H9 (cell line): ENCODE measurements at places on chromosomes 6 and 20.
A peak's percentile ranks its signal among the peaks of the same experiment; 100 is the strongest.

GRCh38 chr20:20303742-20304141 lies 64.2 kb upstream of the INSM1 start:
- no peak for DNase-seq
- H3K4me3 ChIP-seq: no peak overlapping the region
- H3K36me3 ChIP-seq: no peaks in the 10 kb centered on the region
- no peaks in the 10 kb centered on the region for H3K27me3 ChIP-seq
- no peak overlapping the region for H3K27ac ChIP-seq

GRCh38 chr6:132527791-132528190 lies 10.3 kb upstream of the TAAR9 start:
- H3K27ac ChIP-seq: no peak overlapping the region
- H3K36me3 ChIP-seq: no peaks in the 10 kb centered on the region
- H3K4me1 ChIP-seq: no peaks in the 10 kb centered on the region; the same call in 1 of the 2 replicates
- H3K27me3 ChIP-seq: no peaks in the 10 kb centered on the region
- H3K4me3 ChIP-seq: no peak overlapping the region
- no peak for DNase-seq

DNA sequence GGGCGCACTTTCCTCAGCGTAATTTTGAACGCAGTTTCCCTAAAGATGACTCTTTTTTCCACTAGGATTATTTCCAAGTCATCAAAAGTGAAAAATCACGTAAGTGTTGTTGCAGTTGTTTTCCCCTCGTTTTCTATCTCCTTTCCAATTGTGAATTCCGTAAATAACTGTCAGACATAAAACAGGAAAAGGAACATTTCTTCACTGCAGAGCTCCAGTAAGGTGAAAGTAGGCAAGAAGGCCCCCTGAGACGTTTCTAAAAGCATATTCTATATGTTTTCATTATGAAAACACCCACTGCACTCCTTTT lies 17.8 kb downstream of the HIVEP2 start:
- no peak for DNase-seq
- no peak overlapping the region for H3K27ac ChIP-seq
- peak overlapping the region; percentile 80 for H3K4me3 ChIP-seq
- H3K27me3 ChIP-seq: no peaks in the 10 kb centered on the region

- DNase-seq: no peak
- H3K27ac ChIP-seq: no peak overlapping the region
- H3K4me3 ChIP-seq: no peak overlapping the region
- H3K36me3 ChIP-seq: no peaks in the 10 kb centered on the region
- no peaks in the 10 kb centered on the region for H3K4me1 ChIP-seq
These were observed 2.9 kb downstream of the ADGRF5 start for GRCh38 chr6:46918806-46919205.

GRCh38 chr6:142331075-142331551 lies 29.3 kb downstream of the ADGRG6 start:
- H3K27me3 ChIP-seq: no peaks in the 10 kb centered on the region
- H3K27ac ChIP-seq: no peak overlapping the region
- H3K4me1 ChIP-seq: no peaks in the 10 kb centered on the region
- H3K4me3 ChIP-seq: no peak overlapping the region
- no peak for DNase-seq

DNA sequence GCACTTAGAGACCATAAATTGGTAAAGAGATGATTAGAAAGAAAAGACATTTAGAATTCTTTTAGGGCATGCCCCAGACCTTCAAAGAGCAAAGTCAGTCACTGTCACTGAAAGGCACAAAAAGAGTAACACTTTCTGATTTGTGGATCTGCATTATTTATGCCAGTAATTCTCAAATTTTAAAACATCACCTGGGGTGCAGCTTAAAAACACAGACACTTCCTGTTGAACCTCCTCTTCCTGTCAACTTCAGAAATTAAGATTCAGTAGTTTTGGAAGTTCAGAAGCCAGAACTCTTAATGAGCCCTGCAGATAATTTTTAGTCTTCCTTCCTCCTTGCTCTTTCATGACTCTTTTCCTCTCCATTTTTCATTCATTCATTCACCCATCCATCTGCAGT lies 137.5 kb downstream of the NRN1 start:
- no peaks in the 10 kb centered on the region for H3K4me1 ChIP-seq
- H3K36me3 ChIP-seq: no peaks in the 10 kb centered on the region
- no peaks in the 10 kb centered on the region; the same call in 1 of the 2 replicates for H3K27me3 ChIP-seq
- DNase-seq: no peak
- H3K27ac ChIP-seq: no peak overlapping the region

DNA sequence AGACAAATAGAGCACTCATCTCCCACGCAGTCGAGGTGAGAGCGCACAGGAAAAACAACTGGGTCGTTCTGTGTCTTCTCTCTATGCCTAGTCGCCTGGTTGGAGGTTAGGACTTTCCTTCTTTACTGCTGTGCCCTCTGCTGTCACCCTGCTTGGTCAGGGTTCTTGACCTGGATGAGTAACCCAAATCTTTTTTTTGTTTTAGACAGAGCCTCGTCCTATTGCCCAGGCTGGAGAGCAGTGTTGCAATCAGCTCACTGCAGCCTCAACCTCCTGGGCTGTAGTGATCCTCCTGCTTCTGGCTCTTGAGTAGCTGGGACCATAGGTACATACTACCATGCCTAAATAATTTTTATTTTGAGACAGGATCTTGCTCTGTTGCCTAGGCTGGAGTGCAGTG lies 24.5 kb downstream of the PRPF6 start:
- H3K27ac ChIP-seq: no peak overlapping the region
- H3K4me1 ChIP-seq: no peaks in the 10 kb centered on the region
- no peak overlapping the region for H3K4me3 ChIP-seq
- H3K27me3 ChIP-seq: no peaks in the 10 kb centered on the region
- DNase-seq: no peak

DNA sequence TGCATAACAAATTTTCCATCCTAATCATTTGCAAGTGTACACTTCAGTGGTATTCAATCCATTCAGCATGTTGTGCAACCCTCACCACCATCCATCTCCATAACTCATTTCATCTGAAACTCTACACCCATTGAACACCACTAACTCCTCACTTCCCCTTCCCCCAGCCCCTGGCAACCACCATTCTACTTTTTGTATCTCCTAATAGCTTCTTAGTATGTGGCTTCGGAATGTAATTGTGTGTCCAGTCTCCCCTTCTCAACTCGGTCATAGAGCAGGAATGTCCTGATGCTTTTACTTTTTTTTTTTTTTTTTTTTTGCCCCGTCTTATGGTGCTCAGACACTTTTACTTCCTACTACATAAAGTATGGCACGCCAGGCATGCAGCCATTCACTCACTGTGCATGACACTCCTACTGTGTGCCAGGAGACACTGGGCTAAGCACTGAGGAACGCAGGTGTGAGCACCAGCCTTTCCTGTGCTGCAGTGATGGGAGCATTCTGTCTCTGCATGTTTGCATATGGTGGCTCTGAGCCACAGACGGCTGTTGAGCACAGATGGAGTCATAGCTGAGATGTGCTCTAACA lies 15.3 kb downstream of the HCK start:
- no peaks in the 10 kb centered on the region for H3K27me3 ChIP-seq
- H3K4me3 ChIP-seq: no peak overlapping the region
- no peaks in the 10 kb centered on the region for H3K4me1 ChIP-seq
- no peaks in the 10 kb centered on the region for H3K36me3 ChIP-seq
- no peak for DNase-seq

GRCh38 chr20:36093804-36094145 lies 60.8 kb upstream of the EPB41L1 start:
- peaks cover 49% of the 10 kb centered on the region for H3K27me3 ChIP-seq
- H3K4me1 ChIP-seq: peaks cover 6% of the 10 kb centered on the region; the same call in 1 of the 2 replicates

DNA sequence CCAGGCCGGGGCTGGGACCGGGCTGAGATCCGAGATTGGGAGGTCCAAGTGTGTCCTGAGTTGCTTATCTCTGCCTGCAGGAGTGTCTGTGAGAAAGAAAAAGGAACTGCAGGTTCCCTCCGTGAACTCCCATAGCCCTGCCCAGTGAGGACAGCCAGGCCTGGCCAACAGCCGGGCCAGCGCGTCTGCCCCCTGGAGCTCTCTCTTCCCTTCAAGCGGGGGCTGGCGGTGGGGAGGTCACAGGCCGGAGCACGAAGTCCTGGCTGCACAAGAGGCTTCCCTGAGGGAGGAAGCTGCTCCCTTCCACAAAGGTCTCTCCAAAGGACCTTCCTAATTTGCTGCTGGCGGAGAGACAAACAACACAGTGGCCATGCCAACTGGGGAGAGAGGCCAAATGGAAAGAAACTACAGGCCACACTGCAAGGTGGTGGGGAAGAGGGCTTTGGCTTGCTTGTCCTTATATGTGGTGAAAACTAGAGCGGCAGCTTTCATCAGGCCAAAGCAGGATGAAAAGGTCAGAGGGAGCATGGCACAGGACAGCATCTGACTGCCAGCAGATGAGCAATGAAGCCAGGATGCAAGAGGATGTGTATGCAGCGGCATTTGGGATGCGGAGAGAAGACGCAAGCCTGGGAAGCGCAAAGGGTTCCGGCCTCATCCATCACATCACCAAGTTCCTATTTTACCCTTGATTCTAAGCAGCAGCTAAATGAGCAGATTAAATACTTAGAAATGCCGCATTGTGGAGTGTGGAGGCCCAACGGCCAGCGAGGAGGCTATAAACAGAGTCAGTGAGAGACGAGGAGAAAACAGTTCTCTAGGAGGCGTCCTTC lies 260.0 kb downstream of the ERMARD start:
- H3K27me3 ChIP-seq: no peaks in the 10 kb centered on the region
- no peak overlapping the region for H3K27ac ChIP-seq
- peak; percentile 23 for DNase-seq
- H3K4me3 ChIP-seq: no peak overlapping the region

GRCh38 chr20:51586005-51586440 lies 43.5 kb upstream of the NFATC2 start:
- H3K4me3 ChIP-seq: no peak overlapping the region
- no peaks in the 10 kb centered on the region for H3K4me1 ChIP-seq
- H3K27me3 ChIP-seq: no peaks in the 10 kb centered on the region
- DNase-seq: no peak
- H3K36me3 ChIP-seq: no peaks in the 10 kb centered on the region

DNA sequence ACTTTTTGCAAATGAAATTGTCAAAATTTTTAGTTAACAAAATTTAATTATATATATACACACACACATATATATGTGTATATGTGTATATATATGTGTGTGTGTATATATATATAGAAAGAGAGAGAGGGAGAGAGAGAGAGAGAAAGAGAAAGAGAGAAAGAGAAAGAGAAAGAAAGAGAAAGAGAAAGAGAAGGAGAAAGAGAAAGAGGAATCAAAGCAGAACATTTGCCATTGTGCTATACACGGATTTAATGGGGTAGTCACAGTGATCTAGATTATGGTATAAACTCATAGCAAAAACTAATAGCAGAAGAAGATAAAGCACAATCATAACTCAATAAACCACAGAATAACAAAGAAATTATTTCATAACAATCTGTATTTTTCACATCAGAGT lies 126.7 kb downstream of the DST start:
- H3K4me3 ChIP-seq: no peak overlapping the region
- H3K36me3 ChIP-seq: peaks cover 50% of the 10 kb centered on the region
- H3K27me3 ChIP-seq: no peaks in the 10 kb centered on the region
- DNase-seq: no peak

- no peak overlapping the region for H3K27ac ChIP-seq
- H3K36me3 ChIP-seq: no peaks in the 10 kb centered on the region
- no peak overlapping the region for H3K4me3 ChIP-seq
- H3K4me1 ChIP-seq: no peaks in the 10 kb centered on the region
- no peak for DNase-seq
These were observed 199.6 kb downstream of the GMPR start for GRCh38 chr6:16437984-16438383.

DNA sequence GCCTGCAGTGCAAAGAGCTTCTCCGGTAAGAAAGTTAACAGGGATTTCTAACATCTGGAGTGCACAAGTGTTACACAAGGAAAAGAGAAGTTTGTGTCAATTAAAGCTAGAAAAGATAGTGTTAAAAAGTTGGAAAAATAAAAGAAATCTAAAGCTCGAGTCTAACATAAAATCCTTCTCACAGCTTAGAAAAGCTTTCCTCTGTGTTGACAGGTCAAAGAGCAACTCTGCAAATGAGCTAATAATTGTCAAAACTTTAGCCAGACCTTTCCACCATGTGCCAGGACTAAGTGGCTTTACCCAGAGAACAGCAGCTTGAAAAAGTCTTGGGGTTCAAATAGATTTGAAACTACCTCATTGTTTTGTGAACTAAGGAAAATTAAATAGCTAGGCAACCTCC lies 14.8 kb downstream of the PTPRK start:
- DNase-seq: no peak
- no peaks in the 10 kb centered on the region for H3K36me3 ChIP-seq
- H3K4me3 ChIP-seq: no peak overlapping the region
- H3K4me1 ChIP-seq: peaks cover 3% of the 10 kb centered on the region; the same call in 1 of the 2 replicates

- H3K27ac ChIP-seq: no peak overlapping the region
- no peak overlapping the region for H3K4me3 ChIP-seq
- H3K36me3 ChIP-seq: peaks cover 44% of the 10 kb centered on the region
- no peaks in the 10 kb centered on the region for H3K4me1 ChIP-seq
These were observed 41.5 kb downstream of the RALGAPB start for GRCh38 chr20:38514185-38514584.

DNA sequence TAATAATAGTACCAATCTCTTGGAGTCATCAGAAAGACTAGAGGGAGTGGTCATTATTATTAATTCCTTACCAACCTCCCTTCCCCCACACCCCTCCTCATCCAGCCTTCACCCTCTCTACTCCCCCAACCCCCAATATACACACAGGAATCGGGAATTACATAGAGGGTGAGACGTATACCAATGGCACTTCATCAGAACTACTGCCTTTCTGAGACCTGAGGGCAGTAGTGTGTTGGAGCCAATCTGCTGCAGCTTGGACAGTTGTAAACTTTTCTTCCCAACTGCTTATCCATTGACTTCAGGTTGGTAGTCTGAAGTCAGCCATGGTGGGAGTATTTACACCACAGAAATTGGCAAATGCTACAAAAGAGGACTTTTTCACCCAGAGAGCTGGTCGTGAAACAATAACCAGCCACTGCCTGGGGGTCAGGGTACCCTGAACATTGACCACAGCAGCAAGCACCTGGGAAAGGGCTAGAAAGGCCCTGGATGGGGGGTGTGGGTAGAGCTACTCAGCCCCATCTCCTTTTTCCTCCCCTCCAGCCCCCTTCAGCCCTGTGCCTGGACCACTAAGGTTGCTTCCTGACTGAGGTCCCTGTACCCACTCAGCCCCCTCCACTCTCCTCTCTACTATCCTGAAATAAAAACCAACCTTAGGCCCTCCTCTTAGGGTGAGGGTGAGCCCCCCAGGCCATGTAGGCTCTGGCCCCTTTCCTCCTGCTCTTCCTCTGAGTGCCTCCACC lies 161.5 kb downstream of the MRPL14 start:
- peak; percentile 18 for DNase-seq
- peaks cover 2% of the 10 kb centered on the region; the same call in 1 of the 2 replicates for H3K4me1 ChIP-seq
- no peak overlapping the region for H3K27ac ChIP-seq
- no peaks in the 10 kb centered on the region for H3K27me3 ChIP-seq
- no peak overlapping the region for H3K4me3 ChIP-seq

GRCh38 chr20:64042054-64042781 lies 6.2 kb downstream of the C20orf204 start:
- H3K36me3 ChIP-seq: no peaks in the 10 kb centered on the region
- H3K4me3 ChIP-seq: peak overlapping the region; percentile 75
- H3K4me1 ChIP-seq: peaks cover 5% of the 10 kb centered on the region; the same call in 1 of the 2 replicates
- no peak overlapping the region for H3K27ac ChIP-seq
- H3K27me3 ChIP-seq: peaks cover 26% of the 10 kb centered on the region; the same call in 1 of the 2 replicates
- no peak for DNase-seq
